SK-N-SH (cell line): ENCODE measurements at places on chromosomes 3 and 15. TPM values are rescaled to one million over a fixed set of nuclear protein-coding genes. Genes with fewer than 3 reads are reported as not detected.
A peak's percentile ranks its signal among the peaks of the same experiment; 100 is the strongest.

Gene ATP13A4
- 0.02 and 0.03 TPM in 2 replicates for polyA plus RNA-seq

DNA sequence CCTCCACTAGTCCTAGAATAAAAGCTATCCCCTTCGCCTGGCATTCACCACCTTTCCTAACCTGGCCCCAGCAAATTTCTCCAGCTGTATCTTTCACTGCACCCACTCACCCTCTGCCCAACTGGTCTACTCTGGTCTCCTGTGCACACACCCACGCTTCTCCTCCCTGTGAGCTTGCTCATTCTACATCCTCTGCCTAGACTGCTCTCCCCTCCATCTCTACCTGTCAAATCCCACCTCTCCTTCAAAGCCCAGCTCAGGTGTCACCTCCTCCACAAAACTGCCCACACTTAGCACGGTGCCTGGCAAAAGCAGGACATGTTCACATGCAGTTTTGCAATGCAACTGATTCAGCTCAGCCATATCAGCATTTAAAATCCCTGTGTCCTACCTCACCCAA lies 45.8 kb upstream of the NTRK3 start:
- H3K36me3 ChIP-seq: no peaks in the 10 kb centered on the region
- H3K4me3 ChIP-seq: no peak overlapping the region
- DNase-seq: no peak
- H3K4me1 ChIP-seq: no peaks in the 10 kb centered on the region
- no peaks in the 10 kb centered on the region for H3K27me3 ChIP-seq

- H3K4me3 ChIP-seq: no peak overlapping the region
- peaks cover 17% of the 10 kb centered on the region for H3K27me3 ChIP-seq
- H3K36me3 ChIP-seq: no peaks in the 10 kb centered on the region
- DNase-seq: no peak
Measured at GRCh38 chr15:42130246-42130986, 26.0 kb downstream of the PLA2G4F start.

DNA sequence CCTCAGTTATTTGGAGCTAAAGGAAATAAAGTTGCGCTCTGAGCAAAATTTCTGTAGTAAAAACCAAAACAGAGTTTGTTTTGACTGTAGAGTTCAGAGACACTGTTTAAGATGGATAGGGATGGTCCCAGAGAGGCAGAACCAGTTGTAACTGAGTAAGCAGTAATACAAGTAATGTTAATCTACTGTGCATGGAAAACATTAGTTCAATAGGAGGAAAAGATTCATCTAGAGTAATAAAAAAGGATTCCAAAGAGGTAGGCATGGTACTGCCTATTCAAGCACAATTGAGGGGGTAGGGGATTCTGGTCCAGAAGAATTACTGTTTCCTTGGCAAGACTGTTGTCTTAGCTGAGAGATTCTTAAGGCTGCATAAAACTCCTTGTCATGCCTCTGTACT lies 77.4 kb downstream of the RASA2 start:
- no peaks in the 10 kb centered on the region for H3K4me1 ChIP-seq
- no peaks in the 10 kb centered on the region for H3K27me3 ChIP-seq
- peaks cover 25% of the 10 kb centered on the region for H3K36me3 ChIP-seq
- no peak overlapping the region for H3K27ac ChIP-seq

- H3K4me1 ChIP-seq: no peaks in the 10 kb centered on the region; the same call in 1 of the 2 replicates
- no peak overlapping the region for H3K4me3 ChIP-seq
- no peak for DNase-seq
Measured at GRCh38 chr3:138412821-138413551, 21.4 kb upstream of the ESYT3 start.

DNA sequence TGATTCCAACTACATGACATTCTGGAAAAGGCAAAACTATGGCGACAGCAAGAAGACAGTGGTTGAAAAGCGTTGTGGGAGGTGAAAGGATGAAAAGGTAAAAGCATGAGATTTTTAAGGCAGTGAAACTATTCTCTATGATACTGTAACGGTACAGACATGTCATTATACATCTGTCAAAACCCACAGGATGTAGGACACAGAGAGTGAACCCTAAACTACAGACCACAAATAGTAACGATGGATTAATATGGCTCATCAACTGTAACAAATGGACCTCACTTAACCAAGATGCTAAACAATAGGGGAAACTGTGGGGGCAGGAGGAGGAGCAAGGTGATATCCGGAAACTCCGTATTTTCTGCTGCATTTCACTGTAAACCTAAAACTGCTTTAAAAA lies 39.1 kb downstream of the MYO9A start:
- H3K27me3 ChIP-seq: no peaks in the 10 kb centered on the region
- no peaks in the 10 kb centered on the region for H3K4me1 ChIP-seq
- H3K36me3 ChIP-seq: no peaks in the 10 kb centered on the region
- no peak for DNase-seq
- no peak overlapping the region for H3K4me3 ChIP-seq

Gene KLF15
- polyA plus RNA-seq: 0.28 and 0.39 TPM in 2 replicates

Gene CSTA
- polyA plus RNA-seq: not detected in 2 replicates

GRCh38 chr3:149363053-149363452 lies 14.4 kb downstream of the TM4SF1 start:
- no peaks in the 10 kb centered on the region for H3K27me3 ChIP-seq
- H3K4me3 ChIP-seq: no peak overlapping the region
- DNase-seq: no peak
- H3K4me1 ChIP-seq: no peaks in the 10 kb centered on the region
- H3K36me3 ChIP-seq: no peaks in the 10 kb centered on the region
- no peak overlapping the region for H3K27ac ChIP-seq

- H3K36me3 ChIP-seq: no peaks in the 10 kb centered on the region
- no peaks in the 10 kb centered on the region for H3K4me1 ChIP-seq
- H3K27ac ChIP-seq: no peak overlapping the region
Measured at GRCh38 chr3:186152361-186152798, 43.5 kb upstream of the ETV5 start.

- no peak overlapping the region for H3K4me3 ChIP-seq
- DNase-seq: no peak
- no peaks in the 10 kb centered on the region for H3K36me3 ChIP-seq
- H3K27ac ChIP-seq: no peak overlapping the region
- H3K27me3 ChIP-seq: no peaks in the 10 kb centered on the region
Measured at GRCh38 chr3:128369881-128370642, 96.6 kb downstream of the DNAJB8 start.

DNA sequence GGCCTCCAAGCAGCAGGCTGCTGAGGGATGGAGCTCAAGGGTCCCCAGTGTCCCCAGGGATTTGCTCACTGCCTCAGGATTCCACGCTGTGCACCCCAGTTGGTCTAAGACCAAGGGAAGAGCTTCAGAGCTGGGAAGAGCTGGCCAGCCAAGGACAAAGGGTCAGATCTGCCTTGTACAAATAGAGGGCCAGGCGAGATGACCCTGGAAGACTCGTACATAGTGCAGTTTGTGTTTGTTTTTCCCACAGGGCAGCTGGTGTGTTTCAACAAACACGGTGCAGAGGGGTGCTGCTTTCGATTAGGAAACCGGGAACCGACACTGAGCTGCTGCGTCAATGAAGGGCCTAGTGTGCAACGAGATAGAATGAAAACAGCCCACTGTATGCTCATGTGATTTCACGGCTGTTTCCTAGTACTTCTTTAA lies 56.1 kb upstream of the TRPM1 start:
- H3K27me3 ChIP-seq: no peaks in the 10 kb centered on the region; the same call in 1 of the 2 replicates
- H3K4me1 ChIP-seq: no peaks in the 10 kb centered on the region
- H3K4me3 ChIP-seq: no peak overlapping the region
- H3K27ac ChIP-seq: no peak overlapping the region
- DNase-seq: no peak

DNA sequence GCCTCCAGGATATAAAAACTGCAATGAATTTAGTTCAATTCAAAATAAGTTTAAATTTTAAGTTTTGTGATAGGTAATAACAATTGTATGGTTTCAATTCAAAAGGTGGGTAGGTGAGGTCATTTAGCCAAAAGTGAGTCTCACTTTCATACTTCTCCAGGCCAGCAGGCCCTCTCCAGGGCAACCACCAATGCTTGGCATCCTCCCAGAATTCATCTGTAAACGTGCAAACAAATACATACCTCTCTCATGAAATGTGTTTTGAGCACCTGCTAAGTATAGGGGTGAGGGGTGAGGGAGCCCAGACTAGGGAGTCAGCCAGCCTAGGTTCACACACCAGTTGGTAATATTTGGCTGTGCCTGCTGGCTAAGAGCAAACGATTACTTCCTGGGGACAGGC lies 22.0 kb upstream of the RBSN start:
- H3K4me1 ChIP-seq: no peaks in the 10 kb centered on the region
- H3K27ac ChIP-seq: no peak overlapping the region
- no peak overlapping the region for H3K4me3 ChIP-seq
- no peaks in the 10 kb centered on the region for H3K36me3 ChIP-seq

GRCh38 chr15:40281057-40281800 lies 1.6 kb downstream of the ANKRD63 start:
- no peak overlapping the region for H3K27ac ChIP-seq
- H3K4me3 ChIP-seq: no peak overlapping the region

DNA sequence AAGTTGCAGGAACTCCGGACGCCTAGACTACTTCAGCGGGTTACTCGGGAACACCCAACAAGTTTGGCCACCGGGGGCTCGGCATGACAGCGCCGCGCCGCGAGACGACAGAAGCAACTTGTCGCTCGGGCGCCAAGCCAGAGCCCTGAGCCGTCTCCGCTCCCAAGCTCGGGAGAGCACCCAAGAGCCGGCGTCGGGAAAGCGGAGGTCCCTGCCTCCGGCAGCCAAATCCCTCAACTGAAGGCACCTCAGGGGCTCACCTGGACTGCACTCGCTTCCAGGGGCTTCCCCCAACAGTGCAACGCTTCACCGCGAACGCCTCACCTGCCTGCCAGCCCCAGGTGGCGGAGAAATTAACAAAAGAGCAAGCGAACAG lies 640 bp downstream of the MB21D2 start:
- H3K27ac ChIP-seq: peak overlapping the region; percentile 95
- H3K4me1 ChIP-seq: peaks cover 7% of the 10 kb centered on the region
- DNase-seq: peak; percentile 68
- no peaks in the 10 kb centered on the region for H3K27me3 ChIP-seq
- H3K4me3 ChIP-seq: peak overlapping the region; percentile 91
